ENCODE measurements at places on chromosomes 3 and 15.

GRCh38 chr3:85342915-85343314 is 384.1 kb downstream of the CADM2 start:
- H3K4me3 ChIP-seq = no peak overlapping the region
- H3K27me3 ChIP-seq = no peaks in the 10 kb centered on the region
- H3K27ac ChIP-seq = no peak overlapping the region
- no peaks in the 10 kb centered on the region for H3K4me1 ChIP-seq
- DNase-seq = no peak

GRCh38 chr3:129764090-129764489 is 129.4 kb downstream of the TMCC1 start:
- H3K4me3 ChIP-seq = no peak overlapping the region
- no peaks in the 10 kb centered on the region for H3K27me3 ChIP-seq
- no peaks in the 10 kb centered on the region for H3K36me3 ChIP-seq
- no peak for DNase-seq

- H3K27me3 ChIP-seq = no peaks in the 10 kb centered on the region
- H3K4me3 ChIP-seq = no peak overlapping the region
- DNase-seq = no peak
- no peaks in the 10 kb centered on the region for H3K4me1 ChIP-seq
These were observed 10.5 kb downstream of the ACOX2 start for GRCh38 chr3:58526515-58526957.

GRCh38 chr3:77530870-77531269 is 491.0 kb downstream of the ROBO2 start:
- DNase-seq = no peak
- H3K36me3 ChIP-seq = no peaks in the 10 kb centered on the region
- H3K4me1 ChIP-seq = no peaks in the 10 kb centered on the region
- no peak overlapping the region for H3K27ac ChIP-seq
- H3K4me3 ChIP-seq = no peak overlapping the region

DNA sequence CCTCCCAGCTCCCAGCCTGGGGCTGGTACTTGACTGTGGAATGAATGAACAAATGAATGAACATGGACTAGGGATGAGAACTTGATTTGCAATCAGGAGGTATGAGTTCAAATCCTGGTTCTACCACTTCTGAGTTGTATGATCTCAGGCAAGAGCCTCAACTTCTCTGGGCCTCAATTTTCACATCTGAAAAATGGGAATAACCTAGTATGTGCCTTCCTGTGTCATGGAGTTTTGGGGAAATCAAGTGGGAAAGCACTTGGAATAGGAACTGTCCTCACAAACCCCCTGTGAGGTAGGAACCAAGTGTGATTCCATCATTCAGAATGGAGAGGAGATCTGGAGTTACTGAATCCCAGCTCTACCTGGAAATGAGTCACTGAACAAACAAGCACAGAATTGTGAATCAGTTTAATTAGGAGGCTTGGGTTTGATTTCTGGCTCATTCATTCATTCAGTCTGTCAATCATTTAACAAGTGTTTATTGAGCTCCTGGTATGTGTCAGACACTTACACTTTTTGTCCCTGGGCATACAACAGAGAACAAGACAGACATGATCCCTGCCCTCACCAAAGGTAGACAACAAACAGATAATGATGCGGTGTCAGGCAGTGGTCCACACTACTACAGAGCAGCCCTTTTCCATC is 29.7 kb downstream of the DNASE1L3 start:
- H3K36me3 ChIP-seq = no peaks in the 10 kb centered on the region
- no peaks in the 10 kb centered on the region for H3K27me3 ChIP-seq
- peaks cover 11% of the 10 kb centered on the region for H3K4me1 ChIP-seq
- DNase-seq = no peak
- no peak overlapping the region for H3K27ac ChIP-seq

GRCh38 chr3:189787632-189788031 is 156.4 kb downstream of the TP63 start:
- H3K4me1 ChIP-seq = no peaks in the 10 kb centered on the region
- H3K27ac ChIP-seq = no peak overlapping the region
- no peak for DNase-seq
- no peaks in the 10 kb centered on the region for H3K27me3 ChIP-seq
- no peaks in the 10 kb centered on the region for H3K36me3 ChIP-seq

DNA sequence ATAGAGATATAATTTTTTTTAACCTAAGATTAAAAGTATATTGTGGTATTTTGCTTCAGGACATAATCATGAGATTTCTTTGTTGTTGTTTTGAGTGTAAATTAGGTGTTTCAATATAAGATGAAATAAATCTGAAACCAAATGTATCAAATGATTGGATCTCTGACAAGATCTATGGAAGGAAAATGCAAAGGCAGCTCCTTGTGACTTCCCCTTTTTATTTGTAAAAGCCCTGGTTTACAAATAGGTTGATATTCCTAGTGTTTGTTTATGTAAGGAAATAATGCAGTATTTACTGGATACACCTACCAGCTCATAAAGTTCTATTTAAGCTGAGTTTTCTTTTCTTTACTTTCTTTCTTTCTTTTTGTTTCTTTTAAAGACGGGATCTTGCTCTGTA is 35.9 kb downstream of the STT3B start:
- H3K27me3 ChIP-seq = no peaks in the 10 kb centered on the region
- DNase-seq = no peak
- H3K36me3 ChIP-seq = no peaks in the 10 kb centered on the region
- no peak overlapping the region for H3K27ac ChIP-seq
- H3K4me1 ChIP-seq = peaks cover 35% of the 10 kb centered on the region
- H3K4me3 ChIP-seq = no peak overlapping the region

GRCh38 chr3:186210852-186211500 is 102.1 kb upstream of the ETV5 start:
- no peak for DNase-seq
- H3K27ac ChIP-seq = no peak overlapping the region
- no peaks in the 10 kb centered on the region for H3K4me1 ChIP-seq
- H3K4me3 ChIP-seq = no peak overlapping the region

GRCh38 chr3:170076715-170077238 is 39.0 kb downstream of the GPR160 start:
- H3K4me1 ChIP-seq = no peaks in the 10 kb centered on the region
- H3K4me3 ChIP-seq = no peak overlapping the region
- no peak overlapping the region for H3K27ac ChIP-seq
- no peaks in the 10 kb centered on the region for H3K27me3 ChIP-seq
- no peak for DNase-seq

DNA sequence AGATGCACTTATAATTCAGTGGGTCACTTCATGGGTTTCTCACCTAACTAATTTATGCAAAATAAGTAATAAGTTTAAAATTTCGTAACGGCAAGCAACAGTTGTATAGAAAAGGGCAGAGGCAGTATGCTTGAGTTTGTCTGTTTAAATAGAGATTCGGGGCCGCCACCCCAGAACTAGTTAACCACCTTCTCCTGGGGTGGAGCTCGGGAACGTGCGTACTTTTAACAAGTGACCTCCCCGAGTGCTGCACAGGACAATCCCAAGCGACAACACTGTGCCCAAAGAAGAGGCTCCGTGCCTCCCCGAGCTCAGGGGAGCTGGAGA is 439 bp downstream of the SSR3 start:
- peaks cover 26% of the 10 kb centered on the region for H3K36me3 ChIP-seq
- peaks cover 24% of the 10 kb centered on the region for H3K4me1 ChIP-seq
- peak overlapping the region; percentile 79 for H3K27ac ChIP-seq
- DNase-seq = no peak
- peak overlapping the region; percentile 97 for H3K4me3 ChIP-seq

- no peak overlapping the region for H3K27ac ChIP-seq
- H3K36me3 ChIP-seq = no peaks in the 10 kb centered on the region
- DNase-seq = no peak
These were observed 7.8 kb downstream of the CCR5AS start for GRCh38 chr3:46399098-46399497.

DNA sequence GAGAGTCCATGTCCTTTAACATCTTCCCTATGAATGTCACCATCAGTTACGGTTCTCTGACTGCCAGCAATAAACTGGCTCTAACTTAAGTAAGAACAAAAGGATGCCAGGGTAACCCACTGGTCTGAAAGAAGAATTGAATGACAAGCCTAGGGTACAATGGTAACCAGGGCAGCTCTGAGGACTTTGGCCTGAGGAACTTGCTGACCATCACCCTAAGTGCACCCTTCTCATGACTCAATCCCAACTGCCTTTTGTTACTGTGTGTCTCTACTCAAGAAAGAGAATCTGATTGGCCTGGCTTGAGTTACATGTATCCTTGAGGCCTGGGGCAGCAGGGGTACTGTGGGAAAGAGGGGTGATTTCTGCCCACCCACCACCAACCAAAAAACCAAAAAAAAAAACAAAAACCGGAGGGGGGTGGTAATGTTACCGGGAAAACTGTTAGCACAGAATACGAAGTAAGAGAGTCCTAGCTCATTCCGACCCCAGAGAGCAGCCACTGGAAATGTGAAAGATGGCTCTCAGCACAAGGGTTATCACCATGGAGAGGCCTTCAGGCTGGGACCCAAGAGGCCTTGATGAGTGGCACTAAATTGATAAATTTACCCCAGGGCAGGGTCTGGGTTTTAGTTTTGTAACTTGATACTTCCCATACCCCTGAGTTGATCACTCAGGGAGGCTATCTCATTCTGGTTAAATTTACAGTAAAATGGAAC is 9.3 kb upstream of the SLC28A1 start:
- H3K4me1 ChIP-seq = no peaks in the 10 kb centered on the region
- DNase-seq = no peak
- H3K36me3 ChIP-seq = no peaks in the 10 kb centered on the region

DNA sequence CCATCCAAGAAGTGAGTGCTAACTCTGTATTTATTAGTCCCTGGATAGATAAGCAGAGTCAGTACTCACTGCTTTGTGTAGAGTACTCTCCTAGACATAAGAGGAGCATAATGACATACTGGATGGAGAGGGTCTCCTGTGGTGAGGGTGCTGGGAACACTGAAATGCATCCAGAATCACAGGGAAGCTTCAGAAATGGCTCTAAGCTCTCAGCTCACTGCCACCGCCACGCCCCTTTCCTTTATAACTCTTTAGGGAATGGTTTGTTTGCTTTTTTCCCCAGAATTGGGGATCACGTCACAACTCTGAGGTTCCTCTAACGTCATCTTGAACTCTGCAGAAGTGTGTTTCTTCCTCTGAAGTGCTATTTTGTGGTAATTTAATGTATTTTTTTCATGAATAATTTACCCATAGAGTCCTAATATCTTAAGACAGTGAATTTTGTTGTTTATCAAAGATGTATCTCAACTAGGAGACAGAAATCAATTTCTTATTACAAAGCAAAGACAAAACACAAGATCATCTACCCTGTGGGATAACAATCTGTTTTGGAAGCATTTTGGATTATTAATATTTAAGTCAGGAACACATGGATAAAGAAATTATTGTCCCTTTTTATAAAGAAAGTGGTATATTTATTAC is 154.6 kb downstream of the PTPRG start:
- H3K27ac ChIP-seq = no peak overlapping the region
- no peaks in the 10 kb centered on the region for H3K27me3 ChIP-seq
- no peaks in the 10 kb centered on the region for H3K4me1 ChIP-seq
- no peaks in the 10 kb centered on the region for H3K36me3 ChIP-seq

- H3K4me1 ChIP-seq = peaks cover 3% of the 10 kb centered on the region
- H3K36me3 ChIP-seq = peaks cover 22% of the 10 kb centered on the region
- H3K27me3 ChIP-seq = no peaks in the 10 kb centered on the region
- DNase-seq = no peak
These were observed 44.0 kb downstream of the ANP32A start for GRCh38 chr15:68776477-68777270.

Measured in CD4-positive, CD25-positive, alpha-beta regulatory T cell (primary cell).